ENCODE measurements at places on chromosomes 12 and 14. TPM values are rescaled to one million over a fixed set of nuclear protein-coding genes. Genes with fewer than 3 reads are reported as not detected.
A peak's percentile ranks its signal among the peaks of the same experiment; 100 is the strongest.

DNA sequence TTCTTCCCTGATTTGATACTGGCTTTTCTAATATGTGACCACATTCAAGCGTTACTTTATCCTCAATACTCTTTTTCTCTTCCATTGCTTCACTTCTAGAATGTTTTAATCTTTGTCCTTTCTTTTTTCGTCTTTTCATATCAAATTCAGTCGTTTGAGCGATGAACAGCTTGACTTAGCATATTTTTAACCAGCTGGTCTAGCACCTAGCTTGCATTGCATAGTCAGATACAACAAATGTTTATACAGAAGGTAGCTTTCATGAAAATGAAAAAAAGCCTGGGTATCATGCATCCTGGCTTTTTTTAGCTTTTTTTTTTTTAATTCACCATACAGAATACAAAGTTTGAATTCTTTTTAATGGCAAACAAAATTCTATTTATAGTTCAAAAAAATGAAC is 1.2 kb downstream of the SOX5 start:
- no peaks in the 10 kb centered on the region for H3K36me3 ChIP-seq
- H3K4me1 ChIP-seq = no peaks in the 10 kb centered on the region
- no peak overlapping the region for H3K27ac ChIP-seq
- no peak for DNase-seq
- no peaks in the 10 kb centered on the region for H3K27me3 ChIP-seq
- no peak overlapping the region for H3K4me3 ChIP-seq

GRCh38 chr12:91952916-91953315 is 192.7 kb downstream of the BTG1 start:
- H3K27me3 ChIP-seq = no peaks in the 10 kb centered on the region
- H3K27ac ChIP-seq = no peak overlapping the region
- H3K36me3 ChIP-seq = no peaks in the 10 kb centered on the region
- no peak overlapping the region for H3K4me3 ChIP-seq
- no peak for DNase-seq

- peak; percentile 90 for DNase-seq
- H3K36me3 ChIP-seq = peaks cover 45% of the 10 kb centered on the region
- peak overlapping the region; percentile 82 for H3K4me3 ChIP-seq
These were observed 1180.6 kb downstream of the VRK1 start for GRCh38 chr14:97977651-97978261.

DNA sequence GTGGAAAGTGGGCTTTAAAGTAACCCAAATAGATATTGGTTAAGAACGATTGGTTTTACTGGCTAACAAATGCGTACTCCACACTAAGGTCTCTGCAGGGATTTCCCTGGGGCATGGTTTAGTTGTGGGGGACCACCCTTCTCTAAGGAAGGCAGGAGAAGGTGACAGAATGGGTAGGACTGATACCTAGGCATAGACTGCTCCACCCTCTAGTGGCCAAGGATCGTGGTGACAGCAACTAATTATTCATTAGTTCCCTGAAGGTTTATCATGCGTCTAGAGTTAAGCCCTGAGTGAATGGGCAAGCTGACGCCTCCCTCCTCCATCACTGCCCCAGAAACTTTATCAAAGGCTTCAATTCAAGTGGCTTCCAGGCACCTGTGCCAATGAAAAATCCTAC is 9.1 kb downstream of the FAM181A start:
- H3K4me1 ChIP-seq = peaks cover 7% of the 10 kb centered on the region
- H3K36me3 ChIP-seq = peaks cover 1% of the 10 kb centered on the region
- DNase-seq = peak; percentile 41
- no peak overlapping the region for H3K27ac ChIP-seq

DNA sequence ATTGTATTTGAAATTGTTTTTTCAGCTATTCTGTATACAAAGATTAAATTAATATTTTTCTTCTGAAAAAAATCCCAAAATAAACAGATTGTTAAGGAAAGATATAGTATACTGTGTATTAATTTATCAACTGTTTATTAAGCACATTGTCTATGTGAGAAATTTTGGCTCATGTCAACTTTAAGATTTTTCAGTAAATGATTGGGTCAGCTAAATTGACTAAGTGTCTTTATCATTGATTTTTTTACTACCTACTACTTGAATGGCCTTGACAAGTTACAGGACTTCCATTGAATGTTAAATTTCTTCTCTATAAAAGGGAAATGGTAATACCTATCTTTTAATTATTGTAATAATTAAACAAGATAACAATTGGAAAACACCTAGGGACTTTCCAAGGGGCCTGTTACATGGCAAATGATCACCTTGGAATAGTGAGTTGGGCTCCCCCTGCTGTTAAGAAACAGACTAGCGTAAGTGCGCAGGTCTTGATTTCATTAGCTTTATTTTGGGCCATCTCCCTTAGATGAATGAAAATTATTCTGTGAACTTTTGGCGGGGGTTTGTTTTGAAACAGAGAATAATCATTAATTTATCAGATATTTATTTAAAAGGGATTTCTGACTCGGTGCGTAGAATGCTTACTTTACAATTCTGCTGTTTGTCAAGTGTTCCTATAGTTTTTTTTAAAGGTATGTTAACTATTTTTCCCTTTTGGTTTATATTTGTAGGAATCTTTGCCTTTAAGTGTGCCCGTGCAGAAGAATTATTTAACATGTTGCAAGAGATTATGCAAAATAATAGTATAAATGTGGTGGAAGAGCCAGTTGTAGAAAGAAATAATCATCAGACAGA is 14.5 kb upstream of the CCT2 start:
- peaks cover 11% of the 10 kb centered on the region for H3K4me1 ChIP-seq
- H3K27ac ChIP-seq = no peak overlapping the region
- peak; percentile 75 for DNase-seq
- peaks cover 18% of the 10 kb centered on the region for H3K36me3 ChIP-seq

- no peak overlapping the region for H3K27ac ChIP-seq
- H3K4me1 ChIP-seq = no peaks in the 10 kb centered on the region
- no peak for DNase-seq
- no peaks in the 10 kb centered on the region for H3K27me3 ChIP-seq
- H3K4me3 ChIP-seq = no peak overlapping the region
These were observed 28.2 kb upstream of the CPSF6 start for GRCh38 chr12:69211160-69211559.

GRCh38 chr12:113244478-113244958 is 23.3 kb downstream of the TPCN1 start:
- peaks cover 25% of the 10 kb centered on the region for H3K4me1 ChIP-seq
- peak overlapping the region; percentile 38 for H3K4me3 ChIP-seq
- peak overlapping the region; percentile 74 for H3K27ac ChIP-seq
- no peaks in the 10 kb centered on the region for H3K27me3 ChIP-seq

The GALNT9 gene
- 1.2 TPM for total RNA-seq

The SERPINA10 gene
- not detected for total RNA-seq
